Skin of body (tissue), 3 donors: ENCODE measurements at places on chromosomes 11 and 22. TPM values are rescaled to one million over a fixed set of nuclear protein-coding genes. Genes with fewer than 3 reads are reported as not detected.

IFITM10 gene
- 0.99 TPM for total RNA-seq

OR52A5 gene
- not detected for total RNA-seq

HBB gene
- 2,108 TPM for total RNA-seq

UBQLNL gene
- 0.49 TPM for total RNA-seq

CCDC15 gene
- total RNA-seq, result 4.3 TPM
